ENCODE measurements at places on chromosomes 1 and 21.

GRCh38 chr1:25651036-25651640 is 34.5 kb downstream of the MAN1C1 start:
- DNase-seq, result peak; percentile 7

GRCh38 chr1:145983960-145984830 is 12.2 kb downstream of the TXNIP start:
- DNase-seq, result no peak

DNA sequence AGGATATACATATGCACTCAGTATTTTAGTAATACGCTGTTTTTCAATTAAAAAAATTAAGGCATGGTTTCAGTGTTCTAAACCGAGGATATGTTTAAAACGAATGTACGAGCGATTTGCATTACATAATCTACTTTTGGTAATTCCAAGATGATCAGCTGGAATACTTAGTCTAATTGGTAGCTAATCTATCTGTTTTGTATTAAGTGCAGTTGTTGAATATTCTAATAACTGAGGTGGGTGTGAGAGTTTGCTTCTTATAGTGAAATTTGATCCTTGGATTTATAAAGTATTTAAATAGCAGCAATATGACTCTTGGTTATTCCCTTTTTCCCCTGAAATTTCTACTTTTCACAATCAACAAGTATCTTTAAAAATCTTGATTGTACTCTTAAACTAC is 1.3 kb downstream of the RNF2 start:
- no peak for DNase-seq

DNA sequence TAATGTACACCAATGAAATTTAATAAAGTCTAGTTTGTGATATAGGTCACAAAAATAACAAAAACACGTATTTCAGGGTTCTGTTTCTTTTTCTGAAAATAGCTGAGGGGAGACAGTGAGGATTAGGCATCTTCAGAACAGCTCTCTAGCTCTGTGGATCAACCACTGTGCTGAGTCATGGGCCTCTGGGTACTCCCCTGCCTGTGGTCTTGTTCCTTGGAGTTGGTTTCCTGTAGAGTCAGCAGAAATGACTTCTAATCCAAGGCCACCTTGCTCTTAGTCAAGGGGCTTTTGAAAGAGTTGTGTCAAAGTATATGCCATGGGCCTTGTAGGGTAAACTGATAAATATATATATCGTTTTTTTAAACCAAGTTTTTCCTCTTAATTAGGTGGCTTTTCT is 141.8 kb upstream of the ZRANB2 start:
- no peak for DNase-seq

DNA sequence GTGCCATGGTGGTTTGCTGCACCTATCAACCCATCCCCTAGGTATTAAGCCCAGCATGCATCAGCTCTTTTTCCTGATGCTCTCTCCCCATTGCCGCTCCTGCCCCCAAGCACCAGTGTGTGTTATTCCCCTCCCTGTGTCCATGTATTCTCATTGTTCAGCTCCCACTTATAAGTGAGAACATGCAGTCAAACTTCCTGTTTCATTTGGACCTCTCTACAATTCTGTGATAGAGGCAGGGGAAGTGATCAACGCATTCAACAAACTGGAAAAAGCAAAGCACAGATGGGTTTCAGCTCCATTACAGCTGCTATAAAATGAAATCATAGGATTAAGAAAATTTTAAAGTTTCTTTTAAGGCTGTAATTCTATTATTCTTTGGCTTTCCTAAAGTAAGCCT is 23.3 kb upstream of the CD55 start:
- DNase-seq, result no peak

GRCh38 chr1:240492832-240493440 is 119.0 kb downstream of the GREM2 start:
- DNase-seq, result peak; percentile 64

DNA sequence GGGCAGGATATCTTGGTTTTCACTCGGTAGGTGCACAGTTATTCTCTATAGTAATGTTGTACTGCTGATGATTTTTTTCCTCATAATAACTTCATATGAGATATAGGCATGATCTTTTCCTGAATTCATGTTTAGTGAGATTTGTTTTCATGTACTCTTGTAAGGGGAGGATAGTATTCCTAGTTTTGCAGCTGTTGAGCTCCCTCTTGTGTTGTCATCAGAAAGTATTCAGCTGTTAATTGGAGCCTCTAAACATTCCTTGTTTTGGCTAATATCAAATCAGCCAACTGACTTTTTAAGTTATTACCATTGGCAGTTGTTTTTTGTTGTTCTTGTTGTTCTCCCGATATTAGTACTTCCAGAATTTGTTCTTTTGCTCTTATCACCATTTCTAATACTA is 24.4 kb downstream of the OR10R2 start:
- DNase-seq, result no peak

DNA sequence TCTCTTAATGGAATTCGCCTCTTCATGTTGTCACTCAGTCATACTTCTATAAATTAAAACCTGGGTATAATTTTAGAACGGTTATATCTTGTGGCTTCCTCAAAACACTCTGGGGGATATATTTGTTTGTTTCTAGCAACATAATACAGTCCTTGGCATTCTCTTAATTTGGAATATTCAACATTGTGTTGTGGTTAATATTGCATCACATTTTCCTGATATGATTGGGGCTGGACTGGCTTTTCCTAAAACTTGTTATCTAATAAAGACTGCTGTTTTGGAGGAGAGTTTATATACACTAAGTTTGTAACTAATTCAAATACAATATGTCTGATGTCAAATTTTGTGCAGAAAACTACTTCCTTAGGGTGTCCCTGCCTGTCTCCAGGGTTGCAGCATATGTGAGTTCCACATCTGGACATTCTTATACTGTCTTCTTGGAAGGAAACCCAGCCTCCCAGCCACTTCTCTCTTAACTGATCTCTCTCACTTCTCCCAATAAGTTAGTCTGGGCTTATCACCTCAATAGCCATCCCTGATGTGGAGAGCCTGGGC is 892.6 kb downstream of the MRPL39 start:
- no peak for DNase-seq

- DNase-seq, result no peak
These were observed 31.0 kb downstream of the HSD3B1 start for GRCh38 chr1:119537966-119538365.
